ENCODE measurements at places on chromosomes 4 and X.

- DNase-seq: no peak
Measured at GRCh38 chrX:69161786-69162349, 3.4 kb downstream of the PJA1 start.

DNA sequence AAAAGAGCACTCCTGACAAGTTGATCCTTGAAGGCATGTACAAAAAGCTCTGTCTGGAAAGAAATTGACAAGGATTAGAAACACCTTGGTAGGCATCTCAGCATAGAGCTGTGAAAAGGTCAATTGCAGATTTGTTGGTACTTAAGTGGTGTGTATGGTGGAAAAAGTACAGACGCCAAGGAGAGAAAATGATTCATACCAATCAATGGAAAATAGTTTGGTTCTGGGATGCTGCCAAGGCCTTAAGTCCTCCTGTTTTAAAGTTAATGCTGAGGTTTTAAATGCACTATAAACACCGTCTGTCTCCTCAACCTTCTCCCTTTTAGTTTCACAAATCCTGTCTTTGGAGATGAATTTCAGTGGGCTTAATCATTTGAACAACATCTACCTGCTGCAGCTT, 524.1 kb downstream of the IL15 start:
- DNase-seq: no peak

DNA sequence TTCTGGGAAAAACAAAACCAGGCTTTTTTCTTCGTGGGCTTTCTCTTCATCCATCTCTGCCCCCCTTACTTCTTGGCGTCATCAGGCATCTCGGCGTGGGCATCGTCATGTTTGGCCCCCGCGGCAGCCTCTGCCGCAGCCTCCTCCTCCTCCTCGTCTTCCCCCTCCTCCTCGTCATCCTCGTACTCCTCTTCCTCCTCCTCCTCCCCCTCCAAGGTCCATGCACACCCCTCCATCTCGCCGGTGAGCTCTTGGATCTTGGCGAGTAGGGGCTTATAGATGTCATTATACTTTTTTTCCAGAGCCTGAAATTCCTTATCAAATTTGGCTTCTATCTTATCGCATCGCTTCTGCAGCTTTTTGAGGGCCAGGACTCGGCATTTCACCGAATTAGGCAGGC, 488 bp downstream of the NAP1L5 start:
- no peak for DNase-seq

DNA sequence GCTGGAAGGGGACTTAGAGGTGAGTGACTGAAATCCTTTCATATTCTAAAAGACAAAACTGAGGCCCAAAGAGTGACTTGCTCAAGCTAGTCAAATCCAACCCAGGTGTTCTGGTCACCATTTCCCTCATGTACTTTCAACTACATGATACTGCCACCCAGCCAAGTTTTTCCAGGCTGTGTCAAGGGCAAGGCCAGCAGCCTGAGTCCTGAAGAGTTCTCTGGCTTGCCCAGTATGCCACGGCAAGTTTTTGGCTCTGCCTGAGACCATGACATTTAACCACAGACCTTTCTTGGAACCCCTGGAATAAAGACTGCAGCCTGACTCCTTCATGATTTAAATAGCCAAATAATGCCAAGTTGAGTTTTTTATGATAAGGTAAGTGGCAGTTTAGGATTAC, 10.7 kb upstream of the TMEM164 start:
- DNase-seq: no peak

DNA sequence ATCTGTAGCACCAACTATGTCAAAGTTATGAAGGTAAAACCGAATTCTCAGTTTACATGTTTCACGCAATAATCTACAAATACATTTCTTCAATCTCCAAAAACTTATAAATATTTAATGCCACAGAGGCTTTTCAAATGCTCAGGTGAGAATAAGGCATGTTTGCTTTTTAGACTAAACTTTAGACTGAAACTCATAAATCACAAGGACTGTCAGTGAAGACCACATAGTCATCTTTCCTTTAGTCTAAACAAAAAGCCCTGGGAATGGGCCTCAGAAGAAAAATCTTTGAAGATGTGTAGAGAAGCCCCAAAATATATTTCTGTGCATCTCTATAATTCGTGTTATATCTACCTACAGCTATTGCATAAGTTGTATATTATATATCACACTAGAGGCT, 54.5 kb upstream of the DCTD start:
- DNase-seq: no peak

DNA sequence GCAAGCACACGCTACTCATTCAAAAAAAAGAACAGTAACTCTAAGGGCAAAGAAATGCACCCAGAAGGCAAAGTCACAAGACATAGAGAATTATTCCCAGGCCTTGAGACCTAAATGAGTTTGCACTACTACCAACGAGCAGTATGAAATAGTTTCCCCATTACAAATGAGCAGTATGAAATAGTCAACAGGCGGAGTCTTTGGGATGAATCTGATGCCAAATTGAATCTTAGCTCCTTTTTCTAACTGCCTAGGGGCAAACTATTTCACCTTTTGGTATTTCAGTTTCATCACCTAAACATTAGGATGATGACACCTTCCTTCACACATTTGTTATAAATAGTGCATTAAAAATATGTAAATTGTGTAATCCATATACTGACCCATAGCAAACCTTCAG, 213.0 kb upstream of the FAT4 start:
- no peak for DNase-seq

GRCh38 chrX:7515681-7516413, 327.1 kb upstream of the VCX start:
- no peak for DNase-seq

DNA sequence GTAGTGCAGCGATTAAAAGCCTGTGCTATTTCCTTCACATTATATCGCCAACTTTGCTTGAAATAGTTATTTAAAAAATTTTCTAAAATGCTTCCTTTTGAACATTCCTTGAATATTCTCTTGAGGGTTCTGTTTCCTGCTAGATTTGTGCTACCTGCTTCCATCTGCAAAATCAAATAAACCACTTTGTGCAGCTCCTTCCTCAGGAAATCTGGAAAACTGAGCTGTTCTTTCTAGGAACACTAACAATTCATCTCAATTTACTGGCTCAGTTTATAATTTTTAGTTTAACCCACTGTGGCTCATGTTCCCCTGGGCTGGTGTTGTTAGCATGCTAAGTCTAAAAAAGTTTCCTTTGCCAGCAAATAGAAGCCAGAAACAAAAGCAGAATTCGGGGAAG, 88.1 kb upstream of the LCORL start:
- no peak for DNase-seq

DNA sequence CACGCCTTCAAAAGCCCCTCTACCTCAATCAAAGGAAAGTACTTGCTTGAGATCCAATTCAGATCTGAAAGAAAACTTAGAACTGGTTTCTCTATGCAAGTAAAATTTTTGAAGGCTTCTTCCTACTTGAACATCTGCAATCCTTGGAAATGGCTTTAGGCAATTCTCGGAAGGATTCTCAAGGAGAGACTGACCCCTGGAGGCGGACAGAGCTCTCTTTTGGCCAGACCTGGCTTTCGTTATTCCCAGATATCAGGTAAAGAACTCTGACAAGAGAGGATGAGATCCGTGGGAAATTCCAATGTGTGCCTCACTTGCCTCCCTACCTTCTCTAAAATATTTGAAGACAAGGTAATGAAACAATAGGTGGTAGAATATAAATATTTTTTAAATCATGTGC, 670.3 kb upstream of the FAM241A start:
- DNase-seq: no peak

- no peak for DNase-seq
Measured at GRCh38 chr4:99394896-99395295, 40.2 kb downstream of the ADH7 start.

DNA sequence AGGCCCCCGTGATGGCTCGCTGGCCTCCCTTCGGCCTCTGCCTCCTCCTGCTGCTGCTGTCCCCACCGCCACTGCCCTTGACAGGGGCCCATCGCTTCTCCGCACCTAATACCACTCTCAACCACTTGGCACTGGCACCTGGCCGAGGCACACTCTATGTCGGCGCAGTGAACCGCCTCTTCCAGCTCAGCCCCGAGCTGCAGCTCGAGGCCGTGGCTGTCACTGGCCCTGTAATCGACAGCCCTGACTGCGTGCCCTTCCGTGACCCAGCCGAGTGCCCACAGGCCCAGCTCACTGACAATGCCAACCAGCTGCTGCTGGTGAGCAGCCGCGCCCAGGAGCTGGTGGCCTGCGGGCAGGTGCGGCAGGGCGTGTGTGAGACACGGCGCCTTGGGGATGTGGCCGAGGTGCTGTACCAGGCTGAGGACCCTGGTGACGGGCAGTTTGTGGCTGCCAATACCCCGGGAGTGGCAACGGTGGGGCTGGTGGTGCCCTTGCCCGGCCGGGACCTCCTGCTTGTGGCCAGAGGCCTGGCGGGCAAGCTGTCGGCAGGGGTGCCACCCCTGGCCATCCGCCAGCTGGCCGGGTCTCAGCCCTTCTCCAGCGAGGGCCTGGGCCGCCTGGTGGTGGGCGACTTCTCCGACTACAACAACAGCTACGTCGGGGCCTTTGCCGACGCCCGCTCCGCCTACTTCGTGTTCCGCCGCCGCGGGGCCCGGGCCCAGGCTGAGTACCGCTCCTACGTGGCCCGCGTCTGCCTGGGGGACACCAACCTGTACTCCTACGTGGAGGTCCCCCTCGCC, 3.0 kb downstream of the PLXNB3 start:
- no peak for DNase-seq

GRCh38 chr4:61320631-61321030, 120.5 kb downstream of the ADGRL3 start:
- no peak for DNase-seq

- DNase-seq: no peak
Measured at GRCh38 chrX:112613039-112613438, 66.7 kb downstream of the LHFPL1 start.

DNA sequence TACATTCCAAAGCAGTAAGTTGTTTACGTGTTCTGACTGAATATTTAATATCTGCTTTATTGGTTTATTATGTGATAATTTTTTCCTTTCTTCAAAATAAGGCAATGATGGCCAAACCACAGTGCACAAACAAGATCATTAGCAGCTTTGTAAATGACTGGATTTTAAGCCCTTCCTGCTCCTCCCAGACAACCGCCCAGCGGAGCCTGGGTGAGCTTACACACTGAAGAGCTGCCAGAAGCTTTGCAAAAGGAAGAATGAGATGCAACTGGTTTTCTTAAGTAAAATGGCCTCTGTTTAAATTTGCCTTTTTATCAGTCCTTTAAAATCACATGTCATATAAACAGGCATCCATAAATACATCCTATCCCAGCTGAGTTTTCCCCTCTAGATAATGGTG, 52.2 kb downstream of the SPARCL1 start:
- no peak for DNase-seq

DNA sequence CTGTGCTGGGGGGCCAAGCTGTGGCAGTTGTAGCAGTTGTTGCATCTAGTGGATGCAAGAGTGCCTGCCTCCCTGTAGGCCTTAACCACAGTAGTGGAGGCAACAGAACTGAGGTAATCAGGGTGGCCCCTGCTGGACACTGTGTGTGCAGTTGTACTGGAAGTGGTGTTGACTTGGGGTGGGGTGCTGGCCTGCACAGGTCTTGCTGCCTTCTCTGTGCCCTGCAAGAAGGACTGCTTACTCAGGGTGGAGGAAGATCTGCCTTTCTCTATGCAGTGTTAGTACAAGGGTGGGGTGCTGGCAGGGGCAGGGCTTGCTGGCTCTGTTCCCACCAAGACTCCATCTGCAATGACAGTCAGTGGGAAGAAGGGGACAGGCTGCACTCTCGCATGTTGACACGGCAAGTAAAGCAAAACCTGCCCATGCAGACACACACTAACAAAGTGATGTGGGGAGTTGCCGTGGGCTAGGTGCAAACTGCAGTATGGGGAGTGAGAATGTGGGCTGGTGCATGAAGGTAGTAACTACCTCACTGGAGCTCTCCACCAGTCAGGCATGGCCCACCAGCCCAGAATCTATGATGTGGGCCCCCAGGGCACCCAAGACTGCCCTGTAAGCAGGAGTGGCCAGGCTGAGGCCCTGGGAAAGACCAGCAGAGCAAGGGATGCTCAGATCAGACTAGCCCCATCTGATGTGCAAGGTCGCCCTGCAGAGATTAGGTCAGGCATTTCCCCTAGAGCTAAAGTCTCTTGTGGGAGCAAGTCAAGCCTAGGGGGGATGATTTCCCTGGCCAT, 594.9 kb downstream of the TECRL start:
- DNase-seq: no peak

- no peak for DNase-seq
Measured at GRCh38 chr4:91961504-91961903, 342.3 kb upstream of the GRID2 start.

DNA sequence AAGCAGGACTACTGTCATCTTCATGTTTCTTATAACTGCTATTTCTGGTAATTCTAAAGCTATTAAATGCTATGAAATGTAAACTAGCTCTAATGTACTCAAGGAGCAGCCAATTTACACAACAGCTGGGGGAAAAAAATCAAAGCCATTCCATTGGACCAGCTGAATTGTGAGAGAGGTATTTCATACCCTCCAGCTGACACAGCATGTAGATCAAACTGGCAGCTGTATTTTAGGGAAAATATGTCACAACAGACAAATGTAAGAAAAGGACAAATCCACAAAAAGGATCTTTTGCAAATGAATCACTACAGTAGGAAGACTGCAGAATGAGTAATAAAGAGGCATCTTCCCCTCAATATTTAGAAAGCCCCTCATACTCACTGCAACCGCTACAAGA, 65.2 kb upstream of the FAM47B start:
- DNase-seq: no peak

GRCh38 chrX:125405339-125405738, 85.7 kb downstream of the TEX13C start:
- DNase-seq: no peak

GRCh38 chrX:10001496-10001895, 34.3 kb downstream of the CLDN34 start:
- DNase-seq: no peak

GRCh38 chrX:23263892-23264291, 70.8 kb upstream of the PTCHD1 start:
- DNase-seq: no peak

DNA sequence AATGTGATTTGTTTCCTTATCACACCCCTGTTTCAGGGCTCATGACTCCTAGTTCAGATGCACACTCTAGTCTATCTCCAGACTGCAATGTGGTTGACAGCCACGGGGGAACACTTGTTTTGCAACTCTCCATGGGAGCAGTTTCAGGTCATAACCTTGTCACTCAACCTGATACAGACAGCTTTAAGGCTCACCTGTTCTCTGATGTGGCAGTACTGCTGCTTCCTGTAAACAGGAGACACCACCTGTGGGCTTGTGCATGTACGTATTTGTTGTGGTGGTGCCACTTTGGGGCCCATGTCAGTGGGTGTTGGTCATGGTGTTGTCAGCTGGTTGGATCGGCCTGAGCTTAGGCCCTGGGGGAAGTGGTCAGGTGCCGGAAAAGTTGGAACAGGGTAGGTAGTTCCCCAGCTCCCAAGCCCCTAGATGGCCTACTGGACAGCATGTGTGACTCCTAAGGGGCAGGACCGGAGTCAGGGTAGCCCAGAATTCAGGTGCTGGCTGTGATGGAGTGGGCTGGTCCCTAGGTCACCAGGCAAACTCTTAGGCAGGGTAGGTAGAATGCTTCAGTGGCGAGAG, 46.2 kb downstream of the FAM9B start:
- DNase-seq: peak; percentile 10

DNA sequence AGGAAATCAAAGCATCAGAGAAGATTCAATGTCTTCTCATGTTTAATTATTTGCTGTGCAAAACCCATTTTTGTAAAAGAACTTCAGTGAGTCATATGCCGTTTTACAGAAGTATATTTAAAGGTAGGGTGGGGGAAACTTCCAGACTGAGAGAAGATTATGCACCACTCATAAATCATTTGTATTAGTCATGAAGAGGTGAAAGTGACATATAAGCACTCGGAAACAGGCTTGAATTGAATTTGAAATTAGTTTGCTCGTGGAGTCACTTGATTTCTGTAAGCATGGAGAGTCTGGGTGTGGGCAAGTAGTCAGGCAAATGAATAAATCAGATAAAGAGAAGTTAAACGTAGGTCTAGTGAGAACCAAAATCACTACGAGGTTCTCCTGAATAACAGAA, 335.1 kb downstream of the ANK2 start:
- DNase-seq: no peak

All from activated CD4-positive, CD25-positive, alpha-beta regulatory T cell treated with anti-CD3 and anti-CD28 coated beads, Interleukin-2, amount 50 U/mL, for 16 hours (primary cell).